Pulmonary artery endothelial cell (primary cell): ENCODE measurements at places on chromosomes 5 and 9.

- DNase-seq = no peak
Observed at GRCh38 chr9:97502222-97502983, 937 bp downstream of the TMOD1 start.

- no peak for DNase-seq
Observed at GRCh38 chr5:25295067-25295466, 650.3 kb upstream of the CDH10 start.

DNA sequence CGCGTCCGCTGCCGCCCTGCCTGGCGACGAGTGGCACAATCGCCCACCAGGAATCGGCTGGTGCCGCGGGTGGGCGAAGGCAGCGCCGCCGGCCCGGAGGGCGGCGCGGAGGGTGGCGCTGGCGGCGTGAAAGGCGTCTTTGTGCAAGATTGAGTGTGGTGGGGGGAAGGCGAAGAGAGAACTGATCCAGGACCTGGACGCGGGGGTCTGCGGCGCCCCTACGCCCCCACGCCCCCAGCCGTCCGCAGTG, 4.6 kb upstream of the RGMB start:
- no peak for DNase-seq

DNA sequence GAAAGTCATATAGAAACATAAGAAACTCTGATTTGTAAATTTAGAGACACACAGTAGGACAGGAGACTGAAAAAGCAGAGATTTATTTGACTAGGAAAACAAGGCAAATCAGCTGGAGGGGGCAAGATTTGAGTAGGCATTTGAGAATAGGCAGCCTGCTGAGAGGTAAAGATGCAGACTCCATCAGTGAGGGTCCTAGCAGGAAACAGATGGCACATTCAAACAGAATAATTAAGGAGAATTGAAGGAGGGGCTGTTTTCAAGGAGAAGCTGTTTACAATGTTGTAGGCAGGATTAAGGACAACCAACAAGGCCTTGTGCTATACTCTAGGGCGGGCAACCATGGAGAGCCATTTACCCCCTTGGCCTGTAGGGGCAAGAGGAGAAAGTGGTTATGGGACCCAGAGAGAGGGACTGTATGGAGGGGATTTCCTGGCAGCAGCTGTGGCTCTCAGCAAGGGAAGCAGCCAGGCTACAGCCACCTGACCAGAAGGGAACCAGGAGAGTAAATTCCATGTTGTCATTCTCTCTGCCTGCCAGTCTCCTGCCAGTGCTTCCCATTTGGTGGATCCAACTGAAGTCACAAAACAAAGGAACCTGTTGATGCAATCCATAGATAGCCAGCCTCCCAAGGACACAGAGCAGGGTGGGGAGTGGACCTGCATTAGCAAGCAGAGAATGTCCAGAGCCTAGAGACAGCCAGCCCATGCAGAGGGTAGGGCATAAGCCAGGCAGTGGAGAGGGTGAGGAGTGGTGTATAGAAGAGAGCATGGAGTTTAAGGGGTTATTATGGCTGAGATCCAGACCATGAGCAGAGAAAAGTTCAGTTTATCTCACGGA, 38.2 kb downstream of the PAPPA start:
- no peak for DNase-seq

GRCh38 chr9:127360829-127361228, 36.1 kb upstream of the SLC2A8 start:
- DNase-seq = no peak

DNA sequence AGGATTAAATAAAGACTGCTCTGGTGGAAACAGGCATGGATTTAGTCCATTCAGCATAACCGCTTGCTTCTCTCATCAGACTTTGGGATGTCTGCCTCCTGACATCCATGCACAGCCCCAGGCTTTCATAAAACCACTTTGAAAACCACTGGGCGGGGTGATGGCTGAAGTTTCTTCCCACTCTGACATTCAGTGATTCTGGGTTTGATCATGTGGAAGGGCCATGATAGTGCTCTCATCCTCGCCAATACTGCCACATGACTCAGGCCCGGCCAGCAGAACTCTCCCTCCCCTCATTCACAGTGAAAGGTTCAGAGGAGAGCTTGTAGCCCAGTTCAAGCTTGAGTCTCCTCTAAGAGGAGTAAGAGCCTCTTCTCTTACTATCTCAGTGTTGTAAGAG, 29.6 kb upstream of the GLRA1 start:
- DNase-seq = no peak

GRCh38 chr5:130870691-130871090, 294.4 kb downstream of the HINT1 start:
- DNase-seq = no peak

GRCh38 chr5:71969460-71969859, 137.8 kb upstream of the MAP1B start:
- DNase-seq = no peak

- no peak for DNase-seq
Observed at GRCh38 chr5:80387063-80387768, 20.6 kb upstream of the ZFYVE16 start.

- no peak for DNase-seq
Observed at GRCh38 chr9:122095010-122095767, 2.1 kb upstream of the TTLL11 start.

DNA sequence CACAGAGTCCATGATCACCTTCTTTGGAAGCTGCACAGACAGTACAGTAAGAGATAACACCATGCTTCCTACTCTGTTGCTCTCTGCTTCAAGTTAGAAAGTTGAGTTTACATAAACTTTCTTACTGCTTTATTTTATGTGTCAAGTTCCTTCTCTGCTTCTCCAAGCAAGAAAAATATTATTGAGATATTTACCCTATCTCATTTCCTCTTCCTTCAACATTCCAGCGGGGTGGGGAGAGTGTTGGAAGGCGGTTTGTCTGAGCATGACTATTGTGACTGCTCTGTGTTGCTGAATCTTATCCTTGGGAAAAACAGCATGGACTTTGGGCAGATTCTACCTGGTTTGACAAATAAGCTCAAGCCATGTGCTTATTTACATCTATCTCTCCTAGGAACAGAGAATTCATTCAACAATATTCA, 66.9 kb upstream of the EPB41L4A start:
- DNase-seq = peak; percentile 37

- DNase-seq = no peak
Observed at GRCh38 chr9:125565126-125565525, 141.9 kb downstream of the MAPKAP1 start.
